NCI-H524 treated with DMSO at 0.1 percent for 48 hours (cell line): ENCODE measurements at places on chromosomes 12 and 14.
A peak's percentile ranks its signal among the peaks of the same experiment; 100 is the strongest.

DNA sequence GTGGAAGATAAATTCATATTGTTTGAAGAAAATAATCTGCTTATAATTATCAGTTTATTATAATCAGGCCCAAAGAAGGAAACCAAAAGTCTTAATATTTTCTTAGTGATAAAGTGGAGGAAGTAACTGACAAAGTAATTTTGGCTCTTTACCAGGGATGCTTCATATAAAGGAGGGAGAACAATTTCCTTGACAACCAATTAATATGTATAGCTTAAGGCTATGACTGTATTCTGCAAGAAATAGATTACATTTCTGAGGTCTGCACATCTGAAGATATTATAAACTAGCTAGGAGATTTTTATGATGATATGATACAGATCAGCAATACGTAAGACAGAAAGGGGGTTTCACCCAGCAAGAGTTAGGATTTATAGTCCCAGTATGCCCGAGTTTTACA lies 90.8 kb downstream of the BICD1 start:
- DNase-seq: no peak

GRCh38 chr14:74216671-74217070 lies 22.6 kb upstream of the VSX2 start:
- DNase-seq: no peak

DNA sequence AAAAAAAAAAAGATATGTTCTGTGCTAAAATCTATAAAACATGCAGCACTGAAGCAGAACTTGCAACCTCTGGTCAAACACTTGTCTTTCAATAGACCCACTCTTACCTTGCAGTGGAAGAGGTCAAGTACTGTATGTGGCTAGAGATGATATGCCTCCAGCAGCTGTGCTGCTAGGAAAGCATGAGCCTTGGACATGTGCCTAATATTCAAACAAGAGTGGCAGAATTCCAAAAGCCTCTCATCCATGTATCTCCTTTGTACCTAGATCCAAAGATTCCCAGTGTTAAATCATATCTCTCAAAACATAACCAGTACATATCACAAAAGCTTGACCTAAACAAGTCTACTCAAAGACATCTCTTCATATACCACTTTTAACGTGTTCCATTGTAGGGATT lies 105.0 kb upstream of the CPNE8 start:
- DNase-seq: no peak

DNA sequence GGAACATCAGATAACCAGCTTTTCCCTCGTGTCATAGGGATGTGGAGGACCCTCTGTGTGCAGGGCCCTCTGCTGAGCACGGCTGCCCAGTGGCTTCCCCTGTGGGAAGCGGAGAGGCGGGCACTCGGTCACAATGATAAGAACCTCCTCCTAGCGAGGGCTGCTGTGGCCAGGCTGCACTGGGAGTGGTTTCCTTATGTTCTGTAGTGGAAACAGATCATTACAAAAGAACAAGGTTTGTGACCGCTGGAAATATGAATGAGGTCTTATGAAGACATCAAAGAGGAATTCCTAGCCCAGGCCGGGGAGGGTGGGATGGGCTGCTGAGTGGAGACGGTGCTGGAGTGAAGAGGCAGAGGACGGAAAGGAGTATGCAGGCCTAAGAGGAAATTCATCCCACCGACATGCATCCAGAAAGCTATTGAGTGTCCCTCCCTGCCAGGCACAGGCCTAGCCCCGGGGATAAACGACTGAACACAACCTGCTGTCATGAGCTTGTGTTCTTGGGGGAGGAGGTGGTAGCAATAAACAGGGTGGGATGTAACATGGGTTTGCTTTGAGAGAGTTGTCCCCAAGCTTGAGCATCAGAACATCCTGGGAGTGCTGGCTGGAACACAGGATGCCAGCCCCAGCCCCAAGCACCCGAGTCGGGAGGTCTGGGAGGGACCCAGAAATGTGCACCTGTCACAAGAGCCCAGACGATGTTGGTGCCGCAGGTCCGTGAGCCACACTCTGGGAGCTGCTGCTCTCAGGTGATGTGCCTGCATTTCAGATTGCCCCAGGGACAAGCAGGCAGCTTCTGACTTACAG lies 37.5 kb downstream of the FZD10 start:
- DNase-seq: no peak

- no peak for DNase-seq
Measured at GRCh38 chr14:90300611-90301047, 31.1 kb downstream of the NRDE2 start.

DNA sequence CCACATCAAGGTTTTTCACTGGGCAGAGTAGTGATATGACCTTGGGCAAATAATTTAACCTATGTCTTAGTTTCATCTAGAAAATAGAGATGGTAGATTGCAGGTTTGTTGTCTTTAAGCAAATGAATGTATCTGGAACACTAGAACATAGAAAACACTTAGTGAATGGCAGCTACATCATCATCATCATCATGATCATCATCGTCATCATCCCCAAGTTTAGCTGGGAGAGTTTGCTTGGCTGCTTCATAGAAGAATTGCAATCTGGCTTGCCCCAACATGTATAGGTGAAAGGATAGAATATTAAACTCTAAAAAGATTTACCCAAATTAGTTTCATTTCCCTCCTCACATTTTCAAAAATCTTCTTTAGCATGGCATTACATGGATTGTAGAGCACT lies 91.3 kb upstream of the TMEM260 start:
- DNase-seq: no peak

DNA sequence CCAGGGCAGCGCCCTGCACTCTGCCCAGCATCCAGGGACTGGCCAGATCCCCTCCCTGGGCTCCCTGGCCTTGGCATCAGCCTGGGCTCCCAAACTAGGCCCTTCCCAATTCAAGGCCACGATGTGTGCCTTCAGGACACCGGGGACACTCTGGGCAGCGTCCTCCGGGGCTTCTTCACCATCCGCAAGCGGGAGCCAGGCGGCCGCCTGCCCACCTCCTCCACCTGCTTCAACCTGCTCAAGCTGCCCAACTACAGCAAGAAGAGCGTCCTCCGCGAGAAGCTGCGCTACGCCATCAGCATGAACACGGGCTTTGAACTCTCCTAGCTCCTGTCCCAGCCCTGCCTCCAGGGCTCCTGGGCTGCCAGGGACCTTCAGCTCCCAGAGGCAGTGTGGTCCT lies 38.8 kb downstream of the MMAB start:
- no peak for DNase-seq

- no peak for DNase-seq
Measured at GRCh38 chr14:94462219-94462551, 9.6 kb upstream of the SERPINA11 start.

DNA sequence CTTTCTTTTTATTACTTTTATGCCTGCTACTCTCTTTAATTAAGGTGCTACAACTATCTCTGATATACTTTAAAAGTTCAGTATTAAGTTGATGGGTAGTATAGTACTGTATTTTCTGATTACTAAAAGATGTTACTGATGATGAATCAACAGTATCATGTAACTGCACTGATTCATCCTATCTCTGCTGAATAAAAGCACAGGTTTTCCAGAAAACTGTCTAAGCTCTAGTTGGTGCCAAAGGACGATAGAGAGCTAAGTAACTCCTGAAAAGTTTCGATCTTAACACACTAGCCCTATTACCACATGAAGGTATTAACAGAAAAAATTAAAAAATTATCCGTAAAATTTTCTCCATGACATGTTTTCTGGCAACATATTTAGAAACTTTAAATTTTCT lies 2.1 kb downstream of the SCAF11 start:
- no peak for DNase-seq

- no peak for DNase-seq
Measured at GRCh38 chr12:49563951-49564685, 3.8 kb downstream of the MCRS1 start.

- no peak for DNase-seq
Measured at GRCh38 chr12:101256266-101256665, 23.6 kb upstream of the UTP20 start.

DNA sequence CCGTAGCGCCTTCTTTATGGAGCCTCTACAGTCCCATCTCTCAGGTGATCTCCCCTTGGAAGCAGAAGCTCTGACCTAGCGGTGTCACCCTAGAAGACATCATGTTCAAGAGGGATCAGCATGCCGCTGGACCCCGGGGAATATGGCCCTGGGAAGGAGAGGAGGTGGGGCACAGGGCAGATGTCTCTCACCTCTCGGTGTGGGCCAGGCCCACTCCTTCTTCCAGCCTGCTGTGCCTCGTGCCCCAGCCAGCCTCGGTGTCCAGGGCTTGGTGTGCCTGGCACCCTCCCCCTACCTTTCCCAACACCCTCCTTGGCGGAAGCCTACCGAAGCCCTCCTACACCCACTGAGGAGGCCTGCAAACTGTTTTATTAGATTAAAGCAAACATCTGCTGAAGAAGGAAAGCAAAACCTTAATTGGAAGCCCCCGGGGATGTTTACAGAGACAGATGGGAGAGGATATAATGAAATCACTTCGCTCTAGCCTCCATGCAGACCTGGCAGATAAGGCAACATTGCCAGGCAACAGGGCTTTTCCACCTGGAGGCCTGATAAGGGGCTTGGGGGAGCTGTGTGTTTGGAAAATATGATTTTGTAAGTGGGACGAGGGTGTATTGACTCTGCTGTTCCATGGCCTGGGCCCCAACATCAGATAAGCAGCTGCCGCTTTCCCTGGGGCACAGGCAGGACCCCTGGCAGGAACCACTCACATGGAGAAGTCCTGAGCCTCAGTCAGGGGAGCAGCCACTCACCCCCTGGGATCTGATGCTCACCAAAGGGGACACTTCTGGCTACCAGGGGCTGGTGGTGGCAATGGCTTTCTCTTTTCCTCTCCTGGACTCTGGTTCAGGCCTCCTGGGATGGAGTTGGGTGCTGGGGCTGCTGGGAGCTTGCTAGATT lies 5.7 kb upstream of the CHGA start:
- DNase-seq: peak; percentile 96

DNA sequence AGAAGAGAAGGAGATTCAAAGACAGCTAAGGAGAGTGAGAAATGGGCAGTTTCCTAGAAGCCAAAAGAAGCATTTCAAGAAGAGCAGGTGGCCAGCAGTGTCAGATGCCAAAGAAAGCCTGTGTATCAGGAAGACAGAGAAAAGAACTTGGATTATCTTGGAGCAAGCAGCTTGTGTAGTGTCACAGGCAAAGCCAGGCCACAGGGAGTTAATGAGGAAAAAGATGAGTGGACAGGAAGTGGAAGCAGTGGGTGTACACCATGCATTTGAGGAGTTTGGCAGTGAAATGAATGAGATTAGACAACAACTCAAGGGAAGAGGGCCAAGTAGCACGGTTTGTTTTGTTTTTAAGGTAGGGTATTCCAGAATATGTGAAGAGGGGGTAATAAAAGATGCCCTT lies 5.6 kb upstream of the MYH7 start:
- DNase-seq: no peak

GRCh38 chr12:50991291-50991690 lies 34.9 kb downstream of the SLC11A2 start:
- DNase-seq: no peak

DNA sequence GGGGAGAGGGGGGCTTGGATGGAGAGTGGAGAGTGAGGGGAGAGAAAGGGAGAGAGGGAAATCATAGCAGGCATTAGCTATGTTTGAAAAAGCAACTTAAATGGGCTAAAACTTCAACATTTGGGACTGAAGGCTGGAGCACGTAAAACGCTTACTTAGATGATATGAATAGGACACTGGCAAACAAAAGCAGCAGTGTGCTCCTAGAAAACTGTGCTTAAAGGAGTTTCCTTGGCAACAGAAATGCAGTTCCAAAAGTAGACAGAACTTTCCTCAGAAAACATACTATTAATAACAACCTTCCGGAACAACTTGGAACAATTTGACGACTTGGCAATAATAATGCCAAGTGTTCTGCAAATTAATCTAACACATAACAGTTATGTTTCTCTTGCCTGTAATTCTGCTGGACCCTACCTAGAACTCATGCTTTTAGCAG lies 235.5 kb upstream of the NPAS3 start:
- no peak for DNase-seq

DNA sequence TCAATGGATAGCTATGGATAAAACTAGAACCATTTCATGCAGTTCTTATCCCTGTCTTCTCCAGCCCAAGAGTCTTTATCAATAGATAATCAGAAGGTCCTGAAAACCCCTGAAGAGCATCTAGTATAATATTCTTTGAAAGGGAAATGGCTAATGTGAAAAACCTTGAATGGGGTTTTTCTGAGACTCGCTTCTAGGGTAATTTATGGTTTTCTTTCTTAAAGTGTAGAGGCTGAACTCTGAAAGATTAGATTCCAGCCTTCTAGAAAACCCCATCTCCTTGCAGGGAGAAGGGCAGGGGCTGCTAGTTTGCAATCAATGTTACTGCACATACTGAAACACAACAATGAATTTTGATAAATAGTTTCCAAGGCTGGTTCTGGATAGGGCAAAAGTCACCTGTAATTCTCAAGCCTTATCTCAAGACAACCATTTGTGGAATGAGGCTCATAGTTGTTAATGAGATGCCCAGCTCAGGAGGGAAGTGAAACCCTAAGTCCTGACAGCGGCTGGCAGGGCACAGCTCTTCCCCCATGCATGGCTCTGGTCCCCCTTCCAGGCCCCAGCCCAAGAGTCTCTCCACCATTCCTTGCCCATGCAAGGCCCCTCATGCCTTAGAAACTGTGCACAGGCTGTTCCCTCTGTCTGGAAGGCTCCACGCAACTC lies 33.7 kb upstream of the PYGL start:
- no peak for DNase-seq

DNA sequence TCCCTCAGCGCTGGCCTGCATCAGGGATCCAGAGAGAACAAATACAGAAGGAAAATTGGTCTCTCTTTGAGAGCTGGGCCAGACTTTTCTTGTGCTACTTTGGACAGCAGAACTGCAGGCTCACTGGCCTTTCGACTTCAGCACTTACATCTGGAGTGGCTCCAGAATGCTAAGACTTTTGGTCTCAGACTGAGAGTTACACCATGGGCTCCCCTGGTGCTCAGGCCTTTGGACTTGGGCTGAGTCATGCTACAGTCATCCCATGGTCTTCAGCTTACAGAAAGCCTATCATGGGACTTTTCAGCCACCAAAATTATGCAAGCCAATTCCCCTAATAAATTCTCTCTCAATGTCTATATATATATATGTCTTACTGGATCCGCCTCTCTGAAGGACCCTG lies 9.0 kb upstream of the CD163 start:
- no peak for DNase-seq

DNA sequence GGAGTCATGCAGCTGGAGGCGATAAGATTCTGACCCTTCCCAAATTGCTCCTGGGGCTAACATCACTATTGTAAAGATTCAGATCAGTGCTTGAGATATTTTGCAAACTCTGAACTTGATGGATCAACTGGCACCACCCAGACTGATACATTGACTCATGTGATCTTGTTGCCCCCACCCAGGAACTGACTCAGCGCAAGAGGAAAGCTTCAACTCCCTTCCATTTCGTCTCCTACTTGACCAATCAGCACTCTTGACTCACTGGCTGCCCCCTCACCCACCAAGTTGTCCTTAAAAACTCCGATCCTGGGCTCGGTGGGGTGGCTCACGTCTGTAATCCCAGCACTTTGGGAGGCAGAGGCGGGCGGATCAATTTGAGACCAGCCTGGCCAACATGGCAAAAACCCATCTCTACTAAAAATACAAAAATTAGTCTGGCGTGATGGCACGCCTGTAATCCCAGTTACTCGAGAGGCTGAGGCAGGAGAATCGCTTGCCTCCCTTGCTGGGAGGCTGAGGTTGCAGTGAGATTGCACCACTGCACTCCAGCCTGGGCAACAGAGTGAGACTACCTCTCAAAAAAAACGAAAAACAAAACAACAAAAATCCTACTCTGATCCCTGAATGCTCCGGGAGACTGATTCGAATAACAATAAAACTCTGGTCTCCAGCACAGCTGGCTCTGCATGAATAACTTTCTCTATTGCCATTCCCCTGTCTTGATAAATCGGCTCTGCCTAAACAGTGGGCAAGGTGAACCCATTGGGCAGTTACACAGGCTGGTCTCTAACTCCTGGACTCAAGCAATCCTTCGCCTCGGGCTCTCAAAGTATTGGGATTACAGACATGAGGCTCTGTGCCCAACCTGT lies 9.8 kb upstream of the ARF6 start:
- no peak for DNase-seq

GRCh38 chr14:28761438-28762291 lies 4.9 kb upstream of the FOXG1 start:
- DNase-seq: no peak
